Tongue (tissue), 3 donors: ENCODE measurements at places on chromosomes 12 and 14. TPM values are rescaled to one million over a fixed set of nuclear protein-coding genes. Genes with fewer than 3 reads are reported as not detected.

Gene SRRM4
- 0.31 TPM for total RNA-seq

DNA sequence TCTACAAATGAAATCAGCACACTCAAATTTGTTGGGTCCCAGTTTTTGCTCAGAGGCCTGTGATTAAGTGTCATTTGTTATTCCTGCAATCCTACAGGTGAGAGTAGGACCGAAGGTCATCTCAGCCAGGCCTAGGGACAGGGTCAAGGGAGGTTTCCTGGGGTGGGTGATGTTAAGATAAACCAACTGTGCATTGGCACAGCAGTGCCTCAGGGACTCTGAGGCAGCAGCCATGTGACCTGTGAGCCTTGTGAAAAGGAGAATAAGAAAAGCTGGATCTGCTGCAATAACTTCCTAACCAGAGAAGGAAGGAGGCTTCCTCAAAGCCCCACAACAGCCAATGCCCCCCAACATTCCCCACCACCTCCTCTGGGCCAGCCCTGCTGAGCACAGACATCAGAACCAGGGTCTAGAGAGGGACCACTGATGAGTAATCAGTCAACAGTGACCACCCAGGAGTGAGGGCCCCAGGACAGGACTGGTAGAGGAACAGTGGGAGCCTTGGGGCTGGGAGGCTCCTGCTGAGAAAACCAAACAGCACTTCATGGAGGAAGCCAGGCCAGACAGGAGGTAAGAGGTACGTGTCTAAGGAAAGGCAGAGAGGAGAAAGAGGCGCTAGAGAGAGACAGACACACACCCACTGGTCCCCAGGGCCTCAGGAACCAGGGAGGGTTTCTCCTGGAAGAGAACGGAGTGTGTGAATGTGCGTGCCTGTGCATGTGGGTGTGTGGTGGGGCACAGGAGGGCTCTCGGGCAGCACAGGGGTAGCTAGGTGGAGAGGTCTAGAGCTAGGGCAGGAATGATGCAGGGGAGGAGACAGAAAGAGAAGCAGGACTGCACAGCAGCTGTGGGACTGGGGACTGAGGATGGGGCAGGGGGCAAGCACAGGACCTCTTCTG lies 82.4 kb downstream of the ITPK1 start:
- no peak for DNase-seq

DNA sequence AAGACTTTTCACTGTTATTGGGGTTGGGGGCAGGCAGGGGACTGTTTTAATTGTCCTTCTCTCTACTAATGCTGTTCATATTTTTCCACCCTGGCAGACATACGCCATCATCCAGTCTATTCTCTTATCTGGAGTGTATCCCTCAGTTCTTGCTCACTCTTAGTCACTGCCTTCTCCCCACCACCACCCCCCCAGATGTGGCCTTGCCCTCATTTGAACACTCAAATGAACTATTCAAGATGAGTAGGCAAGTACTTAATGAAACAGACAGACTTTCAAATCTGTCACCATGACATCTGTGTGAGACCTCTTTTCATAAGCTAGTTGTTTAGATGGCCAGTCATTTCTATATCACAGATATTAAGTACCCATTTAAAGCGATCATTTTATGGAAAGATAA lies 10.1 kb downstream of the NUDT4 start:
- DNase-seq = no peak

DNA sequence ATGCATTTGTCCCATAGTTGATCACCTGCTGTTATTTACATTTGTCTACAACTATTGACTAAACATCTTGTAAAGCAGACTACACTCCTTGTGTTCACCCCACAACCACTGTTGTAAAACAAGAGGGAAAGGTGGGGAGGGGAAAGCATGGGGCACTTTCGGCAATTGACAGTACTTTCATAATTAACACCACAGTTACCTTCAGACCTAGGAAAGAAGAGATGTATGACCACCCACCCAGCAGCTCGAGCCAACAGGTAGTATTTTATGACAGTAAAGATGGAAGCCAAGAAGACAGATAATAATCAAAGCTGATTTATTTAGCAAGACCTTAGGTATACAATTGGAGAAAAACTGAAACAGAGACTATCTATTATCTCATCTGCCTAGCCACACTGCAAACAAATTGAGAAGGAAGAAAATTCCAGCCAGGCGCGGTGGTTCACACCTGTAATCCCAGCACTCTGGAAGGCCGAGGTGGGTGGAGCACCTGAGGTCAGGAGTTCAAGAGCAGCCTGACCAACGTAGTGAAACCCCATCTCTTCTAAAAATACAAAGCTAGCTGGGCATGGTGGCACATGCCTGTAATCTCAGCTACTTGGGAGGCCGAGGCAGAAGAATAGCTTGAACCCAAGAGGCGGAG lies 11.2 kb downstream of the HECTD4 start:
- DNase-seq = no peak

DNA sequence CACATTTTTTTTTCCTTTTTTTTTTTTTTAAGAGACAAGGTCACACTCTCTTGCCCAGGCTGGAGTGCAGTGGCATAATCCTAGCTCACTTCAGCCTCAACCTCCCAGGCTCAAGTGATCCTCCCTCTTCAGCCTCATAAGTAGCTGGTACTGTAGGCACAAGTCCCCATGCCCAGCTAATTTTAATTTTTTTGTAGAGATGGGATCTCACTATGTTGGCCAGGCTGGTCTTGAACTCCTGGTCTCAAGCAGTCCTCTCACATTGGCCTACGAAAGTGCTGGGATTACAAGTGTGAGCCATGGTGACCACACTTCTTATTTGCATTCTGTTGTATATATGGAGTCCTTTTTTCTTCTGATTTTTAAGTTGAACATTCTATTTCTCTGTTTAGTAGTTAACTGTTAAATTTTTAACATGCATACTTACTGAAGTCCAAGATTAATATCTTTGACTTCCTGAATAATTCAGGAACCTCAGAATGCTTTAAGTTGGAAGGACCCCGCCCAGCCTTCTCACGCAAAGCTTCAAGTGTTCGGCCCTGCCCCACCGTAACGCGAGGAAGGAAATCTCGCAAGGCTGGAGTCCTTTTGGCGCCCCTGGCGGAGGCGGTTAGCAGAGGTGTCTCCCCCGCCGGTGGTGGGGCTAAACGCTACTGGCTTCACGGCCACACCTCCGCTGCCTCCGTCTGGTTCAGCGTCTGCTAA lies 21.6 kb downstream of the SPATS2 start:
- DNase-seq = peak; percentile 22

GRCh38 chr14:65377576-65377975 lies 35.0 kb upstream of the FUT8 start:
- no peak for DNase-seq

GRCh38 chr14:91963465-91963864 lies 16.0 kb upstream of the FBLN5 start:
- DNase-seq = no peak
